ENCODE measurements at places on chromosomes 1 and 21.

GRCh38 chr1:23209770-23210169 lies 7.5 kb downstream of the HTR1D start:
- DNase-seq = no peak

- no peak for DNase-seq
Measured at GRCh38 chr1:33170351-33171274, 11.2 kb downstream of the TRIM62 start.

- peak; percentile 70 for DNase-seq
Measured at GRCh38 chr21:46661211-46661625, 25.7 kb downstream of the PRMT2 start.

DNA sequence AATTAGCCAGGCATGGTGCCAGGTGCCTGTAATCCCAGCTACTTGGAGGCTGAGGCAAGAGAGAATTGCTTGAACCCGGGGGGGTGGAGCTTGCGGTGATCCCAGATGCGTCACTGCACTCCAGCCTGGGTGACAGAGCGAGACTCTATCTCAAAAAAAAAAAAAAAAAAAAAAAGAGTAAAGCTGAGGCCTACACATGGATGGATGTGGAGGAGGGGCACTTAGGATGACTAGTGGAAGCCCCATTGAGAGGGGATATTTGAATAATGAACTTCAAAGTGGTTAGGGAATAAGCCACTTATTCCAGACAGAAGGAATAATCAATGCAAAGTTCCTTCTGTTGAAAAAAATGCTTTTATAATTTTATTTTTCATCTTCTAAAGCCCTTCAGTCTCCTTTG lies 51.4 kb downstream of the PTBP2 start:
- DNase-seq = no peak

DNA sequence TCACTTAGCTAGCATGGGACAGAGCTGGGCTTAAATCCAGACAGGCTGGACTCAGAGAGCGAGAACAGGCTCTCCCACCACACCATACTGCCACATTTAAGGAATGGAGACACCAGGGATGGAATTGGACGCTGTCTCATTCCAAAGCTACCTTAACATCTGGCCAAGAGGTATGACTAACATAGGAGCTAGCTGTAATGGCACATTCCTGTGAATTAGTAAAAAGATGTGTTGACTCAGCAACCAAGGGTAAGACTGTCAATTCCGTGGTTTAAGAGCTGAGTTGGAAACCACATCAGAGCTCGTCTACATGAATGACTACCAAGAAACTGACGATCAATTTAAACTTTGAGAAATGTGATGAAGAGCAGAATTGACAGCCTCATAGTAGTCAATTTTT lies 8.3 kb upstream of the TNFRSF9 start:
- no peak for DNase-seq

- peak; percentile 13 for DNase-seq
Measured at GRCh38 chr1:56578138-56578962, 1.0 kb downstream of the PLPP3 start.

GRCh38 chr1:237134929-237135328 lies 92.9 kb downstream of the RYR2 start:
- no peak for DNase-seq

GRCh38 chr1:157113631-157114030 lies 14.0 kb upstream of the ETV3L start:
- no peak for DNase-seq

GRCh38 chr1:15053153-15053552 lies 100.4 kb upstream of the TMEM51 start:
- DNase-seq = no peak

GRCh38 chr1:94684690-94685250 lies 135.4 kb upstream of the SLC44A3 start:
- DNase-seq = no peak

DNA sequence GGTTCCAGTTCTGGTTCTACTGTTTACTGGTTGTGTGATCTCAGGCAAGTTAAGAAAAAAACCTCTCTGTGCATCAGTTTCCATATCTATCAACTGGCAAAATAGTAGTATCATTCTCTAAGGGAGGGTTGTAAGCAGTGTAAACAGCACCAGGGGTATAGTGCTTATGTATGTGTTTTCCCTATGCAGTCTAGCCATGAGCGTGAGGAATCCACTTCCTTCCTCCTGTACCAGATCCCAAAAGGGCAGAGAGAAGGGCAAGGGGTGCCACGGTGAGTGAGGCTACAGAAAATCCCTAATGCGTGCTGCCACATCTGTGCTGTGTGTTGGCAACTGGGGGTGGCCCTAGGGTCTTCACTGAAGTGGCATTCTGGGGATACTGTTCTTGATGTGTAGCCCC lies 18.4 kb upstream of the RNF19B start:
- DNase-seq = no peak

GRCh38 chr1:210866532-210866931 lies 267.4 kb downstream of the KCNH1 start:
- DNase-seq = no peak

DNA sequence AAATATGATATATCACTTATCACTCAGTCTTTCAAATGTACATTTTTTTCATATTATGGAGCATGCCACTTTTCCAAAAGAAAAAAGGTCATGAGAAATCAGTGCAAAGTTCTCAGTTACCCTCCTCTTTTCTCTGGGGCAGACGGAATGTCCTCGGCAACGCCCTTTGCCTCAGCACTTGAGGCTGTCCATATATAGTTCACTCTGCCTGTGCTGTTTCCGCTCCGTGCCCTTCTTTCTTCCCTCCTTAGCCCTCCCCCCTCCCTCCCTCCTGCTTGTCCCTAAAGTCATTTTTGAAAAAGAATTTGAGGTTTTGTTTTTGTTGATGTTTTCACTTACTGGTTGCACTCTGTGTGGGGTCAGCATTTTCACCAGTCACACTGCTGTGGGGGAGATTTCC lies 5.4 kb downstream of the BARHL2 start:
- DNase-seq = no peak

- no peak for DNase-seq
Measured at GRCh38 chr1:29991025-29991424, 732.4 kb downstream of the MATN1 start.

DNA sequence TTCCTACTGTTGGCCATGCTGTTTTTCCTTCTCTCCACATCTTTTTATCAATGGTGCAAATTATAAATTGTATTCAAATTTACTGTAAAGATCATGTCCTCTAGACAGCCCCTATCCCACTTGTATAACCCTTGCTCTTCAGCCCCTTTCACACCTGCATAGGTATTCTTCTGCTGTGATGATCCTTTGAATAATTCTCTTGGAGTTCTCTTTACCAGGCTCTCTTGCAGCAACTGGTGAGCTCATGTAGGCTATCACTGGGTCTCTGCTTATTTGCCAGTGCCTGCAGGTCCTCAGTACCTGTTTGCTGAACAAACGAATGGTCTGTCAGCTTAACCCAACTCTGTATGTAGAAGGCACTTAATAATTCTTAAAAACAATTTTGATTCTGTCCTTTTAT lies 8.2 kb downstream of the PTPRC start:
- no peak for DNase-seq

- DNase-seq = no peak
Measured at GRCh38 chr1:211935448-211935970, 99.8 kb downstream of the INTS7 start.

DNA sequence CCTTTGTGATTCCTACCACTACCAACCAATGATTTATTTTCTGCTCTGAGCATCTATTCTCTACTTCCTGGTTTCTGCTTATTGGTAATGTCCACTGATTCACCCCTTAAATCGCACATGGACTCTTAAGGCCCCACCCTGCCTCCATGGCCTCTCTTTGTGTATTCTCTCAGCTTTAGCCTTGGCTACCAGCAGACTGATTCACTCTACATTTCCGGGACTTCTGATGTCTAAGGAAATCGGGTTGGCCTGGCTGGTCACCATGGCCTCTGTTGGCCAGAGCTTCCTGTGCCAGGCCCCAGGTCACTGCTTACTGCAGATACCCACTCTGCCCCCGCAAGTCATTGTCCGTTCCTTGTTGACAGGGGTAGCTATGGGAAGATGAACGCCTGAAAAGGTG lies 40.9 kb downstream of the PDPN start:
- DNase-seq = no peak

- DNase-seq = no peak
Measured at GRCh38 chr1:40317394-40318074, 448 bp upstream of the COL9A2 start.

GRCh38 chr1:18139198-18139981 lies 31.8 kb downstream of the IGSF21 start:
- DNase-seq = peak; percentile 47

DNA sequence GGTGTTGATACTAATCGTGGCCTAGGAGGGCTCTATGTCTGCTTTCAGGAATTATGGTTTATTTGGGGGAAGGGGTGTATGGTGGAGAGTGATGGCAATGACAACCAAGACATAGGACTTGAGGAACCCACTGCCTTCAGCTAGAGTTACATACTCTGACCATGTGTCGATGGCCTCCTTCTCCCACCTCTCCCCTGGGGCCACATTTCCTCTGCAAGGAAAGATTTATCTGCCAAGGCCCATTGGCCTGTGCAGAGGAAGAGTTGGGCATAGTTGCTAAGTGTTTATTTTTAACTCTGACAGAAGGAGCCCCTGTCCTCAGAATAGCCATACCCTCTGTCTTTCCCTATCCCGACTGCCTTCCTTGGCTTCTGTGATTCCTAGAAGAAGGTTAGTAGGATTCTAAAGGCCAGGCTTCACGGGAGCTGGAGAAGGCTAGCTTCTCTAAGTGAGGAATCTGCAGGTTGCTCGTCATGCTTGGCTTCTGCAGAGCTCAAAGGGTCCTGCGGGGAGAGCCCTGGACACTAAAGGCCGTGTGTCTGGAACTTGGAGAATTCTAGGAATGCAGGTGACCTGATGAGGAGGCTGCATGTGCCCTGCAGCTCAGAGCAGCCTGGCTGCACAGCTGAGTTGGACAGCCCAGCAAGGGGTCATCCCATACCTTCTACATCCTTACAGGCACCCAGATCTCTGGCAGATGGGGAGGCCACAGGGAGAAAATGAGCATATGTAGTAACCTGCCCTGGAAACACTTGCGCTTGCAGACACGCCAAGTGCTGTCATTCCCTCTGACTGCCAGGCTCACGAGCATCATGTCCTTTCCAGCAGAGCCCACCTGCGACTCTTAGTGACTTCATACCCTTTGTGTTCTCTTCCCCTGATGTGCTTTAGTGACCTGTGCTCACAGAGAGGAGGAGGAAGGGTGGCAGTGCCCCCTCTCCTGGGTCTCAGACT lies 9.7 kb downstream of the MAPKAPK2 start:
- DNase-seq = no peak

GRCh38 chr1:154730259-154730658 lies 122.3 kb upstream of the ADAR start:
- DNase-seq = no peak

DNA sequence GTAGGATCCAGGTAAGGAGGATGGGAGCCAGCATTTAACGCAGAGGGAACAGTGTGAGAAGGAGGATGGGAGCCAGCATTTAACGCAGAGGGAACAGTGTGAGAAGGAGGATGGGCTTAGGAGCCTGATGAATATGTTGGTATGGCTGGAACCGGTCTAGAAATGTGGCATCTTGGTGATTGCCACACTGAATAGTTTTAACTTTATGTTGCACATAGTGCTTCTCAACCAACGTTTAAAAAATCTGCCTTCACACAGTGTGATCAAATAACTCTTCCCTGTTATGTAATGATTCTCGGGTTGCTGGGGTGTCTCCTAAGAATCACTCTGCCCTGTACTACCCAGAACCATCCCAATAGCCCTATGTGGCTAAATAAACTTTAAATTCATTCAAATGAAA lies 146.9 kb upstream of the DUSP10 start:
- no peak for DNase-seq

- DNase-seq = no peak
Measured at GRCh38 chr1:37817481-37817880, 9.5 kb upstream of the YRDC start.

GRCh38 chr1:36874271-36875060 lies 159.8 kb downstream of the GRIK3 start:
- DNase-seq = no peak

DNA sequence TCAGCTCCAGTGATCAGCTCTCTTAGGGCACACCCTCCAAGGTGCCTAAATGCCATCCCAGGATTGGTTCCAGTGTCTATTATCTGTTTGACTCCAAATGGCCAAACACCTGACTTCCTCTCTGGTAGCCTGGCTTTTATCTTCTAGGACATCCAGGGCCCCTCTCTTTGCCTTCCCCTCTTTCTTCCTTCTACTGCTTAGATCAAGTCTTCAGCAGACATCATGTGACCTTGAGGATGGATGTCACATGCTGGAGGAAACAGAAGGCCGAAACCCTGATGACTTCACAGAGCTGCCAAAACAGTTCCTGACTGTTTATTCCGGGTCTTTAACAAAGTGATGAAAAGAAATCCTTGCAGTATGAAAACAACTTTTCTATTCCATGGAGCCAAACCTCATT lies 24.4 kb upstream of the WDR26 start:
- no peak for DNase-seq

- DNase-seq = no peak
Measured at GRCh38 chr1:17831597-17831996, 76.5 kb downstream of the ACTL8 start.

DNA sequence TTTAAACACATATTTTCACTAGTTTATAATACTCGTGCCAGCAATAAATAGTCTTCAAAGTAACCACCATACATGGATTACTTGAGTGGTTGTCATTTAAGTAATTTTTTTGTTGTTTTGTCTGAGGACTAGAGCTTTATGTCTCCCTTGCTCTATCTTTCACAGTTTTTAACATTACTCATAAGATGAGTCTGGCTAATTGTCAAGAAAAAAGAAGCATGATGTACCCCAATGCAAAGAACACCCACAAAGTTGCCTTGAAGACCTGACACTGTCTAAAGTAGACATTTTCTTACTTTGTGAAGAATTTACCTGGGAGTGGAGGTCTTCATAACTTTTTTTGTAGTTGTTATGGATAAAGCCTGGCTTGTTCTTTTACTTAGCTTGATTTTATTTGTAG lies 210.4 kb upstream of the BRINP3 start:
- DNase-seq = no peak

DNA sequence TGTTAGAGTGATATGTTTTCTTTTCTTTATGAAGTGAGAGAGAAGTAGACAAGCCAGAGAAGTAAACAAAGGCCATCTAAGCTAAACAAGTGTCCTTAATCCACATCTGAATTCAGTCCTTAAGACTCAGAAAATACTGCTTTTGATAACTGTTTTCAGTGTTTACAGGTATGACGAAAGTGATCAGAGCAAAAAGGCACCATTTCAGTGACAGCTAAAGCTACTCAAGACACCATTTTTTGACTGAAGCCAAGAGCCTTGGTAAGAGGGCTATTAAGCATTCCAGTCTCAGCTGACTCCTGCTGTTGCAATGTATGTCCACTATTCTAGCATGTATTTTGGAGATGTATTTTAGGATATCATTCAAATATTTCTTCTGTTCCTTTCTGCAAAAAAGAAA lies 4.1 kb downstream of the KMO start:
- no peak for DNase-seq

GRCh38 chr1:29793101-29793546 lies 556.8 kb downstream of the PTPRU start:
- DNase-seq = peak; percentile 82

- no peak for DNase-seq
Measured at GRCh38 chr1:21534146-21534545, 24.9 kb downstream of the ALPL start.

- DNase-seq = no peak
Measured at GRCh38 chr21:27557356-27557755, 590.5 kb upstream of the ADAMTS5 start.

GRCh38 chr1:41809692-41810091 lies 109.0 kb downstream of the HIVEP3 start:
- DNase-seq = no peak

GRCh38 chr21:28538987-28539622 lies 453.6 kb downstream of the LTN1 start:
- no peak for DNase-seq

GRCh38 chr1:59223198-59223597 lies 73.7 kb upstream of the FGGY start:
- no peak for DNase-seq
